ENCODE measurements at places on chromosomes 6 and 20.

DNA sequence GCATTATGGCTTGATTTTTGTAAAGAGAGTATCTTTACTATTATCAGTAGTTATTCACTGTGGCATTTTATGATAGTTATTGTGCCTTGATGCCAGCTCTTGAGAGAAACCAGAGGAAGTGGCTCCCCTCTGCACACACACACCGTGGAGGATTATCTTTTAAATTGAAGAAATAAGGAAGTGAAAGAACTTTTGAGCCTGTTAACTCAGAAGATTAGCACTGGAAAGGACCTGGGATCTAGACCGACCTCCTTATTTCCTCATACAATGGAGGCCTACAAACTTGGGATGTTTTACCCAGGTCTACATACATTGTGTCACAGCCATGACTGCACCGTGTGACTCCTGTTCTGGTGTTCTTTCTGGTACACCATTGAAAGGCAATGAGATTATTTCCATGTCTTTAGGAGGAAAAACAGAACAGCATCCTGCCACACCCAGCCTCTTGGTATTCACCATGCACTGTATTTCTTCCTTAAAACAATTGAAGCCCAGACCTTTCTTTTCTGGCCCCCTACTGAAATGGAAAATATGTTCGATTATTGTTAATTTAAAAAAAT, 40.6 kb downstream of the HECA start:
- no peak for DNase-seq

GRCh38 chr6:46953921-46954320, 32.2 kb upstream of the ADGRF5 start:
- no peak for DNase-seq

- DNase-seq: no peak
These were observed 191.7 kb downstream of the SMOC2 start for GRCh38 chr6:168632694-168633093.

GRCh38 chr6:45822246-45822812, 193.3 kb downstream of the CLIC5 start:
- DNase-seq: no peak

- DNase-seq: no peak
These were observed 35.2 kb downstream of the HLA-B start for GRCh38 chr6:31321820-31322219.

DNA sequence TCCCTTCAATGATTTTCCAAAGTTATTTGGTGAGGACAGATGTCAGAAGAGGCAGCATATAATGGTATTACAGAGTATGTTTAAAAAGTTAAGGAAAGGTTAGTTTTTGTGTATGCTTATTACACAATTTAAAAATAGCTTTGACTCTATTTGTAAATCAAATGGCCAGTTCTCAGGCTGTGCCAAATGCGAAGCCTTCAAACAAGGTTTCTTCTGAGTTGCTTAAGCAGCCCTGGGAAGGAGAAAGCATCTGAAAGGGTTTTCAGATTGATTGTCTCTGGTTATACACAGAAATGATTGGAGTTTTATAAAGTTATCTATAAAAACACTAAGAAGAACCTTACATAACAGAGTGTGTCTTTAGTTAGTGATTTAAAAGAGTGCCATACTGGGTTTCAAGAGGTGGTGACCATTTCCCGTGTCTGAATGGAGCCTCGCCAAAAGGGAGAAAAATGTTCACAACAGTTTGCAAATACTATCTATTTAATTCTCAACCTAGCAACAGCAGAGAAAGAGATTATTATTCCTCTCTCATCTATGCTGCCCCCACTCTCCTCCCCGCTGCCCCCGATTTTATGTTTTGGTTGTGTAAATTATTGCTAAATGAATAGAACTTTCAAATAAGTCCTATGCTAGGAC, 16.7 kb downstream of the CD109 start:
- DNase-seq: no peak

DNA sequence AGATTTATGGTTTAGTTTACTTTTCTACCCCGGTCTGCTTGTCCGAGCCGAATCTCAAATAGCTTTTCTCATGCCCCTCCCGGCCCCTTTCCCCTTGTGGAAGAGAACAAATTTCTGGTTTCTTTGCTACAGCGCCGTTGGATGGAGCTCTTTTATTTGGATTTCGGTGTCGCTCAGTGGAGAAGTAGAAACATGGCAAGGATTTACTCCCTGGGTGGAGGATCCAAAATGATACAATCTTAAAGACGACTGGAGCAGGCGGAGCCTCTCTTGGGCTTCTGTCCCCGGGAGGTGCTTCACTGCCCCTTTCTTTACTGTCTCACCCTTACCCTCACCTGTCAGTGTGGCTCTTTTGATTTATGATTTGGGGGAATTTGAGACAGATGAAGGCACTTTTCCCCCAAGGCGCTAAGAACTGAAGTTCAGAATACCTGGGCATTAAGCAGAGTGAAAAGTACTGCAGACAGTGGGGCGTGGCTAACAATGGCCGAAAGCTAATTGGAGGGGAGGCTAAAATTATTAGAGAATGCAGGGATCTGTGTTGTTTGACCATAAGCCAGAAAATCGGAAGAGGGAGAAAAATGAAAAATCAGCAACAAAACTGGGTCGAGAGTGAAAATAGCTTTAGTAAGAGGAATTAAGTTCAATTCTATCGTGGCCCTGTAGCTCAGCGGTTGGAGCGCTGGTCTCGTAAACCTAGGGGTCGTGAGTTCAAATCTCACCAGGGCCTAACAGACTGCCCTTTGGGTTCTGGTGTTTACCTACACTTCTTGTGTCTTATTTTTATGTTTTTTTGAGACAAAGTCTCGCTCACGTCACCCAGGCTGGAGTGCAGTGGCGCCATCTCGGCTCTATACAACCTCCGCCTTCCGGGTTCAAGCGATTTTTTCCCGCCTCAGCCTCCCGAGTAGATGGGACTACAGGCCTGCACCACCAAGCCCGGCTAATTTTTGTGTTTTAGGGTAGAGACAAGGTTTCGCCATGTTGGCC, 145.1 kb upstream of the ZNF184 start:
- no peak for DNase-seq

GRCh38 chr6:53056273-53056672, 8.9 kb upstream of the FBXO9 start:
- no peak for DNase-seq

DNA sequence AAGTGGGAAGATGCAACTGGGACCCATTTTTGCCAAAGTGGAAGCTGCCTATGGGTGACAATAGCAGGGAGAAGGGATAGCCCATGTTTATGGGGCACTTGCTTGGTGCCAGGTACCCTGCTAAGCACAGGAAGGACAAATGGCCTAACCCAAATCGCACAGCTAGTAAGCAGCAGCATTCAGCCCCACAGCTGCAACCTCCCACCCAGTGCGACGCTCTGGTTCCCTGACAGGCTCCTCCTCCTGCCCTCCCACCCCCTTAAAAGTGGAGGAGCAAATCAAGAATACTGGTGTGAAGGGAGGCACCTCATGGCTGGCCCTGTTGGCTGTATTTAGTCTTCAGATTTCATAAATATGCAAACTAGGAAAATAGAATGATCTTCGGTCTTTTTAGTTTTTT, 76.2 kb downstream of the RIN2 start:
- no peak for DNase-seq

GRCh38 chr6:137163732-137164318, 9.6 kb downstream of the IL22RA2 start:
- no peak for DNase-seq

DNA sequence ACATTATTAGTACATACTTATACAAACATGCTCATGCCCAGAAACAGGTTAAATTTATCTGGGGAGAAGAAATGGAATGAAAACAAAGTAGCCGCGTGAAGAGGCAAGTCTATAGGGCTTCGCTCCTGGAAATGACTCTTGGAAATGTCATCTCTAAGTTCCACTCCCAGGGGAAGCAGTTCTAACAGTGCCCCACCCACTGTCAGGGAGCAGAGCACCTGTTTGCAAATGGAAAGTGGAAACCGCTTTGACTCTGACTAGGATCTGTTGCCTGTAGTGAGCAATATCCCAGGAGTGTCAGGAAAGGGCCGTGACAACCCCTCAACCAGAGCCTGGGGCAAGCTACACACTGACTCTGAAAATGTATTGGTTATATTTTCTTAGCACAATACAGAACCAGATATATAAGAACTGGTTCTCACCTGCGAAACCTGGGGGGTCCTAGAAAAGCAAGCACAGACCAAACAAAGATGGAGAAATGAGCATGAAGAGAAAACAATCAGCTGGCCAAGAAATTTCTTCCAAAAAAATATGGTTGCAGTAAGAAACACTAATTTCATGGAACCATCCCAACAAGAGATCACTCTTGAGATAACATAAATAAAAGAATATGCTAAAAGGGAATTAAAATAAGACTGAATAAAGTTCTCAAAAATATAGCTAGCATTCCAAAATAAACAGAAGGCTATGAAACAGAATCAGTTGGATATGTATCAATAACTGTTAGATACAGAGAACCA, 47.5 kb upstream of the CRISP1 start:
- DNase-seq: no peak

DNA sequence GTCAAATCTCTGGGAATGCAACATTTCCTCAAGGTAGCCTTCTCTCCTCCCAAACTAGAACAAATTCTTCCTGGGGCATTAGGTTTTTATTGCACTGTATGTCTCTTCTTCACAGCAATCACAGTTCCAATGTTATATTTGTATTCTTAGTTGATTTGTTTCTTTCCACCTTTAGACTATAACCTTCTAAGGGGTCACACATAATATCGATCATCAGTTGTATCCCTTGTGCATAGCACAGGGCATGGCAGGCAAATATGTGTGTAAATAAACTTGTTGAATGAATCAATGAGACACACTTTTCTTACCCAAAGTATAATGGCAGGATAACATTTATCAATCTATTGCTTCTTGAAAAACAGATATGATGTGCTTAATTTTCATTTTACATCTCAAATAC, 81.0 kb downstream of the ATG5 start:
- no peak for DNase-seq

- DNase-seq: no peak
These were observed 95.8 kb upstream of the NAA20 start for GRCh38 chr20:19921284-19921793.

DNA sequence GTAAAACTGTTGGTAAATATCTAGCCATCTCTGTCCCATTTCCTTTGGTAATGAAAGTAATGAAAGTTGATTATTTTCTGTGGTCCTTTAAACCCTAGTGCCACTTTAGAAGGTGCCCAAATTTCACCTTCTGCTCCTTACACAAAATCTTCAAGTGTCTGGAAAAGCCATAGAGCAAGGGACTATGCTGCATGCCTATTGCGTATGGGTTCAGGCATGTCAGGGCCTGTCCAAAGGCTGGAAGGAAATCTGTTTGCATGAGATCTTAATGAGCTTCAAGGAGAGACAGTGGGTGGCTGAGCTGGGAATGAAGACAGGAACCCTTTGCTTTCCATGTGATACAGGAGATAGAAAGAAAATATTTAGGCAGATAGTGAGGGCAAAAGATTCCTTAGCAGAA, 66.6 kb upstream of the CCN6 start:
- DNase-seq: no peak

DNA sequence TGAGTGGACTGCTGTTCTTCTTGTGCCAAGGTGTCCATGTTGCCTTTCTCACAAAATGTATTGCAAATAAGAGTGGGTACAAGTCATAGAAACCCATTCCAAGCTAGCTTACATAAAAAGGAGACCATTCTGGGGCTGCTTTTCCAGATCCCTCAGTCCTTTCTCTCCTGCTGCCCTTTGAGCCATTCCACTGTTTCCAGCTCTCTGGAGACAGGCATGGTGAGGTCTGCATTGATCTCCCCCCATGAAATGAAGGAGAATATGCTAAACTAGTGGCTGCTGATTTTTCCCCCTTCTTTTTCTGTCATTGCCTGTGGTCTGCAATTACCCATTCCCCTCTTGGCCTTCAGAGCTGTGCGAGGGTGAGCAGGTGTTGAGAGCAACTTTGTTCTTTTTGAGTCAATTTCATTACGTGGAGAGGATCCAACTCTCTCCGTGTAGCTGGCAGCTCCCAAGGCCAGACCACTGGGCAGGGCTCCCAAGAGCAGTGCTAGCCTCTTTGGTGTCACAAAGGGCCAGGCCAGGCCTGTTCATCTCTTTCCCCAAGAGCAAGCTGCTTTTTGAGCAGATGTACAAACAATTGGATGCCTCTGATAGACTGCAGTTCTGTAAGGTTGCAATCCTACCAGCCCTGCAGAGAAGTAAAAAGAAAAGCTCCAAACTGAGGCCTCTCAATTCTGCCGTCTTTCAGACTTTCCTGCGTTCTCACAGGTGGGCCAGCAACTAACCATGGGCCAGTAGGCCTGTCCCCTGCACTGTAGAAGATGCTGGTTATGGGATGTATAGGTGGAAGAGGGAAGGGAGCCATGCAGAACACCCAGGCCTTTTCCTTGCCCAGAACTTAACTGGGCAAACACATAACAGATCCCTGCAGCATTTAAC, 96.1 kb upstream of the ARMC2 start:
- no peak for DNase-seq

DNA sequence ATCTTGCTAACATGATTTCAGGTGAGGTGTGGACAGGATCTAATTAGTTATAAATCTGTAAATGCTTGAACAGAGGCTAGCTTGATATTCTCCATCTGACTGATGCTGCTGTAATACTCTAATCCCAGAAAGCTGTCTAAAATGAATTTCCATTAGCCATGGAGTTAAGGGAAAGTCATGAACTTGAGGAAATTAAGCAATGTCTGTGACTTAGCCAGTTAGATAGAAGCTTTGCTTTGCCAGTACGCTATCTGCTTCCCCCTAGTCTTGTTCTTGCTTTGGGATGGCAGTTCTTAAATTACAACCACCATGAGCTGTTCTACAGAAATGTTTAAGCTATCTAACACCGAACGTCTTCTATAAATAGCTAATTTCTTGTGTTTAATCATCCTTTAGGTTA, 195.7 kb downstream of the PRL start:
- no peak for DNase-seq

- DNase-seq: no peak
These were observed 105.2 kb downstream of the SMOC2 start for GRCh38 chr6:168546151-168546550.

- DNase-seq: no peak
These were observed 324.3 kb downstream of the QKI start for GRCh38 chr6:163738725-163739407.

DNA sequence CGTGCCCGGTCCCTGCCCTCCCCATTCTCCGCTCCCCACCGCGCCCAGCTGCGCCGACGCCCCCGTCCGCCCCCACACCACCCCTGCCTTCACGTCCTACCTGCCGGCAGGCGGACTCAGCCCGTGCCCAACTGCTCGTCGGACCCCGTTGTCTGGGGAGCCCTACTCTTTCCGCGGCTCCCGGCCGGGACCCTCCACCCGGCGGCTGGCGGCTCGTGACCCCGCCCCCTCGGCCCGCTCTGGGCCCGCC, at the start of gene SERAC1:
Gene SERAC1 (minus strand): TSS at position 223 of the 250 bp plus-strand sequence. CDS start 9,899 bp downstream, outside the sequence.
- no peak for DNase-seq

DNA sequence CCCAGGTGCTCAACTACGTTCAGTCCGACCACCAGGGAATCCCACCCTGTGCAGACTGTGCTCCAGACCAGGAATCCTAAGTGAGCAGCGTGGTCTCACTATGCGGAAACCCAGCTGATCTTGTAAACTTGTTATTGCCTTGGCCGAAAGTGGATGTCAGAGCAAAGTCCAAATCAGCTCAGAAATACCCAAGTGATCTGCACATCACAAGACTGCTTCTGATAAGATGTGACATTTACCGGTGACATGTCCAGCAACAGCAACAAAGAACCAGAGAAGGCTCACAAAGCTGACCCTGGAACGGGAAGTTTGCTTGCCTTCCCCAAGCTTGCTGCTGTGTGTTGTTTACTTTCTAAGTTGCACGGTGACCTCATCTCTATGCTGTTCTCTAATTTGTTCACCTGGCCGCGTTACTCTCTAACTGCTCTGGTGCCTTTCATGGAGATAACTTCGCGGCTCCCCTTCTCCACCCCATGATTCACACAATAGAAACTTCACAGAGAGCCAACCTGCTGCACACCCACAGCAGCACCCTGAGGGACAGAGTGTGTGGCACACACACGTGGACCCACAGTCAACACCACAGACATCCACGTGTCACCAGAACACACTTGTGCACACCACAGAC, 1.7 kb downstream of the BNIP5 start:
- no peak for DNase-seq

GRCh38 chr20:25339608-25340007, 51.0 kb downstream of the ABHD12 start:
- no peak for DNase-seq

Measured in stimulated activated CD4-positive, alpha-beta T cell treated with anti-CD3 and anti-CD28 coated beads, Interleukin-1b, Interleukin-23, amount 100 ng/mL, for 24 hours (primary cell).